Hypothalamus (tissue), 51 donors: ENCODE measurements at places on chromosomes 3 and 15.

DNA sequence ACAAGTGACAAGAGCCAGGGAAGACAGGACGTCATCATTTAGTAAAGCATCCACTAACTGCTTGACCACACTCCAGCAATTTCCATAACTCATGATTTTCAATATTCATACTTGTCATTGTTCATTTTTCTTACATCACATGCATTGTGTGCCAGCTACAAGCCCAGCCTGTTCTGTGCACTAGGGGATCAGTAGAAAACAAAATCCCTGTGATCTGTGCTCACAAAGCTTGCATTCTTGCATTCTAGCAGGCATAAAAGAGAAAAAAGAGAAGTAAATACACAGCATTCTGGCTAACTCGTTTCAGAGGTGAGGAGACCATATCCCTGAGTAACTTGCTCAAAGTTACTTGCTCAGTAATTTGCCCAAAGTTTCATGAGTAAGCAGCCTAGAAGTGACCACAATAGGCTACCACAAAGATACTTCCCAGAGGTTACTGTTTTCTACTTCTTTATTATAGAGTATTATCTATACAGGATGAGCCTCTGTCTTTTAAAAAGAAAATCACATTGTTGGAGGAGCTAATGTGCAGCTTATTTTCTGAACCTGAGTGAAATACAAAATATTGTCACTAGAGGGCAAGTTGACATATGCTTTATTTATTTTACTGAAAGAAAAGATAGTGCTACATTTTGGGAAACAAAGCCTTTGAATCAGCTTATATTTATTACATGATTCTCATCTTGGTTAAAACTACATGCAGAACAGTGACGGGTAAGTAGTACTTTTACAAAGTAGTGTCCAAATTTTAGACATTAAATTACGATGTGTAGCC is 701.4 kb upstream of the LMCD1 start:
- DNase-seq: peak; percentile 14

DNA sequence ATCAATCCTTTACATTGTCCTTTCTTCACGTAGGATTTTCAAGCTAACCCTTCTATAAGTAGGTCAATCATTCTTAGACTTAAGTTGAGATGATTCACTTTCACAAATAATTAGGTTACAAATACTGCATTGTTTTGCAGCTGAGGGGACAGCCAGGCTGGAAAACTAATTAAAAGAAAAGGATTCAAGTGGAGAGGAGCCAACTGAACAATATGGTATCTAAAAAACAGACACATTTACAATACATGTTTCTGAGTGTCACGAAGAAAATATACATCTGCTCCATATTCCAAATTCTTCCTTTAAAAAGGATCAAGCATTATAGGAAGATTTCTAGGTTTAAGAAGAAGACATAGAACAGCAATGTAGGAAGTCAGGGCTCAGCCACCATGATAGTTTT is 70.2 kb downstream of the PEAK1 start:
- DNase-seq: no peak

DNA sequence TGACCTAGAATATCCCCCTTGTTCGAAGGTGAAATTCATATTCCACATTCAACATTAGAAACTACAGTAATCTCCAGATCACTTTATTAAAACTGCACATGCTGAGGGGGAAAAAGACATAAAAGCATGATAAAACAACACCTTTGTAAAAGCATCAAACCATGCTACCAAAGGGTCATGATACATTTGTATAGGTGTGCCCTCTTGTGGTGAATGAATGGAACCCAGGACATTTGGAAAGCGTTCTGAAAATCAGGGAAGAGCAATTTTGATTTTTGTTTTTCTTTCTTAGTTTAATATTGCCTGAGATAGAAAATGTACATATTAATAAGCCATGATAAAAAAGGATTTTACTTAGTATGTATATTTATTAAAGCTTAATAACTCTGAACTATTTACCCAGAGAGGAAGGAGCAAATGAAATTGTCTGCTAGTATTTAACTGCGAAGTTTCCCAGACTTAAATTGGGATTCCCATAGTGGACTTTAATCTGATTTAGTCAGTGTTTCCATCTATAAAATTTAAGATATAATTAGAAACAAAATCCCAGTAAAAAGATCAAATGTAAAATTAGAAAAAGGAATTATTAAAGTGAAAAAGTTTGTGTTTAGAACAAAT is 105.8 kb upstream of the ARL6 start:
- no peak for DNase-seq

DNA sequence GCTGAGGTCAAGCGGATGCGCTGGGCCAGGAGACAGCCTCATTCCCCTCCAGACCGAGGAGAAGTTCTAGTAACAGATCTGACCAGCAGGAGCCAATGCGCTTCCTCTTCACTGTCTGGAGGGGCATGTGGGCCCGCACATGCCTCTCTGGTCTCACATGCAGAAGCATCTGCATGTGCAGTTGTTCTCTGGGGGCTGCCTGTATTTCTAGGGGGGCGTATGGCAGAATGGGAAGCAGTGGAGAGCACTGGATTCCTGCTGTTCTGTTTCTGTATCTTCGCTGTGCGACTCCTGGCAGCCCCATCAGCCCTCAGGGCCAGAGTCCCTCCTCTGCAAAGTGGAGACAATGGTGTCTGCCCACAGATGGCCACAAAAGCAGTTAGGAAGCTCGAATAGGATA is 170.4 kb upstream of the IQSEC1 start:
- DNase-seq: no peak

GRCh38 chr3:194487289-194488054 is 670 bp upstream of the ATP13A3 start:
- DNase-seq: no peak

- DNase-seq: no peak
Observed at GRCh38 chr15:63800739-63801138, 33.0 kb downstream of the HERC1 start.

DNA sequence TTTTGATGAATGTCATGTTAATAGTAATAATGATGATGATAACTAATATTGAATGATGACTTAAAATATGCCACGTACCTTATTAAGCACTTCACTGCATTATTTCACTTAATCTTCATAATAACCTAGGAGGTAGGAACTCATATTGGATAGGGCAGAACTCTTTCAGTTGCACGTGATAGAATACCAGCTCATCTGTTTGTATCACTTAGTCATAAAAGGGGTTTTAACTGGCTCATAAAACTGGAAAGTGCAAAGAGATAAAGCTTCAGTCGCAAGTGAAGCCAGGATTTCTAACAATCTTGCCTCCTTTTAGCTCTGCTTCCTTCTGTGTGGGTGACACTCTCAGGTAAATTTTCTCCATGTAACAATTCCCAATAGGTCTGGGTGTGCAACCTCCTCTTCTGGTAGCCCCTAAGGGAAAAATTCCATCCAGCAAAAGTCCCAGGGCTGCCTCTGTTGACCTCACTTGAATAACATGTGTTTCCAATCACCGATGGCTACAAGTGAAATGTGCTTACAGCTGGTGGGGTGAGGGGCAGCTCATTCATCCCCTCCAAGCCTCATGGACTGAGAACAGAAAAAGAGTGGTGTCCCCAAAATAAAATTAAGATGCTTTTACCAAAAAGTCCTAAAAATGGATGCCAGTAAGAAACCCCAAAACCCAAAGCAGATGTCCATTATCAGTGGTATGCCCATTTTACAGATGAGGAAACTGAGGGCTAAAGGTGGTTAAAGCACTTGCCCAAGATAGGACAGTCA is 9.3 kb downstream of the GXYLT2 start:
- no peak for DNase-seq

GRCh38 chr3:130517602-130518001 is 625 bp downstream of the COL6A6 start:
- no peak for DNase-seq

GRCh38 chr3:33030246-33030645 is 66.7 kb downstream of the GLB1 start:
- no peak for DNase-seq

GRCh38 chr15:61025308-61025707 is 203.8 kb downstream of the RORA start:
- DNase-seq: no peak

DNA sequence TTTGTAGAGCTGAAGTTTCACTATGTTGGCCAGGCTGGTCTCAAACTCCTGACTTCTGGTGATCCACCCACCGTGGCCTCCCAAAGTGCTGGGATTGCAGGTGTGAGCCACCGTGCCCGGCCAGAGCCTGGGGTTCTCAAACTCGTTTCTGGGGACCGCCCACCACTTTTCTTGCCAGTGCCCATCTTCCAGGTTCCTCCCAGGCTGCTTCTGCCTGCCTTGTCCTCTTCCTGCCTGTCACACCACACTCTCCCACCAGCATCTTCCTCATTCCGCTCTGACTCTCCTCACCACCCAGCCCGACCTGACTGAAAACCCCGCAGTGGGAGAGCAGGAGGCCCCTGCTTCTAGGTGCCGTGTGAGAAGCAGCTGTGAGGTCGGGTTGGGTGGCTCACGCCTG is 3.1 kb upstream of the DYNLT2B start:
- DNase-seq: no peak
